ENCODE measurements at places on chromosomes 2 and 18. TPM values are rescaled to one million over a fixed set of nuclear protein-coding genes. Genes with fewer than 3 reads are reported as not detected.

Gene CLASP1
- total RNA-seq = 44.5 TPM

Gene RAX
- total RNA-seq = not detected

Gene LOXL3
- 8.1 TPM for total RNA-seq

Gene RAB6C
- not detected for total RNA-seq

Gene PDE11A
- not detected for total RNA-seq

Gene UGT1A4
- total RNA-seq = not detected

Gene TRIB2
- 50.7 TPM for total RNA-seq

Gene DTNA
- total RNA-seq = 21.8 TPM

Gene LONRF2
- 4.2 TPM for total RNA-seq

Gene RBFA
- 18.0 TPM for total RNA-seq

Gene DRC1
- total RNA-seq = not detected

Gene LYG2
- not detected for total RNA-seq

Gene SOX11
- total RNA-seq = 0.84 TPM

Gene ZNF804A
- total RNA-seq = 0.78 TPM

Gene MPP4
- 0.17 TPM for total RNA-seq

Gene FAM237A
- not detected for total RNA-seq

Gene CXCR4
- 45.2 TPM for total RNA-seq

Gene C2orf72
- 1.5 TPM for total RNA-seq

GRCh38 chr2:64402876-64403275 is 51.1 kb upstream of the LGALSL start:
- DNase-seq = no peak

DNA sequence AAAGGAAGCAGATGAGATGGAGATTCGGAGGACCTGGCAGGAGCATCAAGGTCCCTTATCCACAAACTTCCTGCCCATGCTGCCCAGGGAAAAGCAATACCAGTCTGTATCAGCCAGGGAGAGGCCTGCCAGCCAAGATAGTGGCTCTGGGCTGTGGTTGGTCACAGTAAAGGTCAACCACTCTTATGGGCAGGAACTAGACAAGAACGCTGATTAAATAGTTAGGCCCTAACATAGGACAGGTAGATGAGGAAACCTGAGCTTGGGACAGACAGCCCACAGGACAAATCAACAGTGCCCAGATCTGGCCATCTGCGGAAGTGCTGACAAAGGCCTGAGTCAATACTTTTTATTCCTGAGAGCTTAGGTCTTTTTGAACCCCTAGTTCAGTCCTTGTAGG is 10.7 kb downstream of the PSTPIP2 start:
- no peak for DNase-seq

- DNase-seq = no peak
Measured at GRCh38 chr2:122780251-122780650, 1024.8 kb downstream of the TSN start.

DNA sequence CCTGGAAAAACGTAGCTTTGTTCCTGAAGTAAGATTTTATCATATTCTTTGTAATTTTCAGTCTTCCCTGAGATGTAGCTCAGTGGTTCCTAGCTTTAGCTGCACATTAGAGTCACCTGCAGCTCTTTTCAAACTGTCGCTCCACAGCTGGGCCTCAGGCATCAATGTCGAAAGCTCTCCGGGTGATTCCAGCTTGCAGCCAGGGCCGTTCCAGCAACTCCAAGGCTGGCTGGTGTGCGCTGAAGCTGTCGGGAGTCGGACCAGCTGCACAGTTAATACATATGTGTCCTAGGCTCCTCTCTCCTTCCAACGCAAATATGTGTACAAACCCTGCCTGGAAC is 609 bp upstream of the ZNF2 start:
- DNase-seq = no peak

DNA sequence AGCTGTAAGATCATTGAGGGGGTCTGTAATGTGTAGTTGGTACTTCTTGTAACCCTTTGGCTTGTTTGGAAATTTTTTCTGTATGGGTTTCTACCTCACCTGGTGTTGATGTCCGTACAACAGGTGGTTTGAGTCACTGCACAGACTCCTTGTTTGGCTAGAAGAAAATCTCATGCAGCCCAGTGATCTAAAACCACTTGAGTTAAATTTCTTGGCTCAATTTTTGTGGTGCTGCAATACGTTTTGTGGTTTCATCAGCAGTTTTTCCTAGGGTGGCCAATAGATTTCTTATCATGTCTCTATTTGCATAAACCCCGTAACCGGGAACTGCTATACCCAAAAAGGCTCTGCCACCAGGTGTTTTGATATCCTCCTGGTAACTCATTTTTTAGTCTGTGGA is 43.4 kb downstream of the CERS6 start:
- no peak for DNase-seq

DNA sequence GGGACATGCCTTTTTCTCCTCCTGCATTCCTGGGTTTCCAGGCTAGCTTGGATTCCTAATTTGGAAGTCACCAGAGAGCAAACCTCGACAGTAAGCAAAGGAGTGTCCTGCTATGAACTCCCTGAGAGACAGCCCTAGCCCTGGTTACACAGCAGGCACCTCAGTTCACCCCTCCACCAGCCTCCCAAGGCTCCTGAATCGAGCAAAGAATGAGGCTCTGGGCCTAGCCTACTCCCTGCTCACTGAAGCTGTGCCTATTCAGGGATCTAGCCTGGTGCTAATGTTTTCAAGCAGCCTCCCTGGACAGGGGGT is 66.7 kb upstream of the RMDN2 start:
- DNase-seq = no peak

DNA sequence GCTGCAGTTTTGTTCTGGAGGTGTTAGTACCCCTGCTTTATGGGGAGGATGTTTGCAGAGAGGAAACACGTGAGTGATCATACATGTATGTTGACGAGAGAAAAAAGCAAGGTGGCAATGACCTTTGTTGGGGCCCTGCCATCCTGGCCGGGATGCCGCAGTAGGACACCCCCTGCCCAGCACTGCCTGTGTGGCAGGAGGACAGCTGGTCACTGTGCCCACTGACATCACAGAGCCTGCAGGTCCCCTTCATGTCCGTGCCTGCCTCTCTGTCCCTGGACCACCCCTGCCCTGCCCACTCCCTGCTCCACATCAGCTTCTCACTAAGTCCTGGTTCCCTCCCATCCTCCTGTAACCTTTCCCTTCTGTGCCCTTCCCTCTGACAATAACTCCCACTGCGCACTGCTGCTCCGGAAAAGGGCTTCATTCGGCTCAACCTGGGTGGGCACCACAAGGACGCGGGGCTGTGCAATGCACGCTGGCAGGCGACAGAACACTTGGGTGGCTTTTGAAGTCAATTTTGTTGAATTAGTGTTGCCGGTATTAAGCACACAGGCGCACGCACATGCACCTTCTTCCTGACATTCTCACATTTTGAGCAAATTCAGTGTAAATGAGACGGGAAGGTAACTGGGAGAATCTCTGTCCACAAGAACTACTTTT is 51.5 kb upstream of the TWIST2 start:
- no peak for DNase-seq

DNA sequence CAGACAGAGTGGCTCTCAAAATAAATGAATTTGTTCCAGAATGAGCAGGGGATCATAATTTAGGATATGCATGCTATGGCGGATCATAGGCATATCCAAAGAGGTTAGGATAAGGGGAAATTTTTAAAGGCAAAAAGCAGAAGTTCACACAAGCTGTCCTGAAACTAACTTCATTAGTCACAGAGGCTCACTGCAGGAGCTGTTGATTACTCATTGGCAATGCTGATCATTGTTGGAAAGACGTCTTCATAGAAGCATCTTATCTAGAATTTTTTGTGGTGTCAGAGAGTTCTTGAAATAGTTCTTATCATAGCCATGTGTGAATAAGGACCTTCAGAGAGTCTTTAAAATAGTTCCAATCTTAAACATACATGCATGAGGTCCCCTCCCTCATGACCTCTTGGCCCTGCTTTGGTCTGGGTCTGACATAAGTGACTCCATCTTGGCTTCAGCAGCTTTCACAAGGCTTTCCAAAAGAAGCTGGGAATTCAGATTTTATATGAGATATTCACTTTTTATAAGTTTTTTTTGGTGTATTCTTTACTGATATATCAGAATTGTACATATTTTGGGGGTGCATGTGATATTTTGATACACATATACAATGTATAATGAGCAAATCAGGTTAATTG is 7.5 kb upstream of the CCDC195 start:
- DNase-seq = no peak

- no peak for DNase-seq
Measured at GRCh38 chr2:203105996-203106395, 91.3 kb downstream of the NBEAL1 start.

- no peak for DNase-seq
Measured at GRCh38 chr18:2441544-2441943, 129.8 kb downstream of the METTL4 start.

GRCh38 chr2:158823486-158824237 is 28.5 kb downstream of the DAPL1 start:
- DNase-seq = no peak

- DNase-seq = no peak
Measured at GRCh38 chr2:144288438-144288837, 231.5 kb downstream of the ZEB2 start.

- DNase-seq = no peak
Measured at GRCh38 chr2:218691234-218691633, 19.3 kb downstream of the STK36 start.

- DNase-seq = no peak
Measured at GRCh38 chr2:151664520-151664919, 69.8 kb downstream of the NEB start.

DNA sequence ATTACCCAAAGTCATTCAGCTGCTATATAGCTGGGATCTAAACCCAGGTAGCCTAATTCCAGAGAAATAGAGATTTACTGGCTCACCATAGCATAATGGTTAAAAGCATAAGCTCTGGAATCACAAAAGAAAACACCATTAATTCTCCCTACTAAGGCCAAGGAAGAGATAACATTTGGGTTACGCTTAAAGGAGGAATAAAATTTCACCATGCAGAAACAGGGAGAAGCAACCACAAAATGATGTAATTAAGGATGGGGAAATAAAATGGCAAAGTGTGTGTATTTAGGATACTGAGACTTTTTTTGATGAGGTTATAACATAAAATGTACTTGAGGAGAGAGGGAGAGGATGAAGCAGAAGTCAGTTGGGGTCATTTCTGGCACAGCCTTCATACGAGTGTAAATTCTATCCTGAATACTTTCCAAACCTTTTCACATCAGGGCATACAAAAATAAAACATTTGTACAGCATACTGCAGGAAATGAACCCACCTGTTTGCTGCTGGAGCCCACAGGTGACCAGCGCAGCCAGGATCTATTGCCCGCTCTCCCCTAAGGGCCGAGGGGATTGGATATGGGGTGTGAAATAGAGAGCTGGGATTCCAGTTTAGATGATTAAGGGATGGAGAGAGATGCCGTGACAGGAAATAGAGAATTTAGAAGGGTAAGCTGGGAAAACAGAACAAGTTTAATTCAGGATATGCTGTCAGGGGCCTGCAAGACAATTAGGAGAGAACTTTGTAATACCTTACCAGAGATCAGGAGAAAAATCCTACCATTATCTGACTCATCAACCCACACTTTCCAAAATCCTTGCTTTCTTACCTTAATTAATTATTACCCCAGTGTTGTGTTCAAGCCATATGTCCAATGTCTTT is 43.8 kb upstream of the SERTAD2 start:
- no peak for DNase-seq

DNA sequence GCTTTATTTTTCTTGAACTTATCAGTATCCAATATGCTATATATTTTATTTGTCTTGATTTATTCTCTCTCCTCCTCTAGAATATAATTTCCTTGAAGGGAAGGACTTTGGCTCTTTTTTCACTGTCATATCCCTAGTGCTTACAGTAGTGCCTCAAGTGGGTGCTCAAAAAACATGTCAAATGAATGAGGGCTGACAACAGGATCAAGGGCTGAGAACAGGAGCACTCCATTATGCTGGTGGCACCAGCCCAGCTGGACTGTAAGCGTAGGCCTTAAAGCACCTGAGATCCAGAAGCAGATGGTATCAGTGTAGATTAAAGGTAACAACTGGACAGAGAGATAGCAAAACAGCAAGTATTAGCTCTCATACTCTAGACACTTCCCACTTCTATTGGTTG is 46.3 kb downstream of the PMS1 start:
- no peak for DNase-seq

DNA sequence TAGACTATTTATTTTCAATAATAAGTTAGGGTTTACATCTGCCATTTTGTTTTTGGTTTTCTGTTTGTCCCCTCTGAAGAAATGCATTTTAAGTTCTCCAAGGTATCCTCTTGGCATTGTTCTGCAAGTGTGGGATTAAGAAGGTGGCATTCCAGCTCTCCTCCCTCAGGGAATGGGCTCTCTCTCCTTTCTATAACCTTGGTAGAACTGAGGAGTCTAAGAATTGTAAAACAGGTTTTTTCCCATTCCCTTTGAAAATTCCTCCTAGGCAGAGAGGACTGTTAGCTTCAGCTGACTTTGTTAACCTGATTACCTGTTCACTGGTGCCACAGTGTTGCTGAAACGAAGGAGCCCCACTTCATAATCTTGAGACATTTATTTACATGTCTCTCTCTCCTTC is 26.1 kb upstream of the RAB1A start:
- DNase-seq = no peak

DNA sequence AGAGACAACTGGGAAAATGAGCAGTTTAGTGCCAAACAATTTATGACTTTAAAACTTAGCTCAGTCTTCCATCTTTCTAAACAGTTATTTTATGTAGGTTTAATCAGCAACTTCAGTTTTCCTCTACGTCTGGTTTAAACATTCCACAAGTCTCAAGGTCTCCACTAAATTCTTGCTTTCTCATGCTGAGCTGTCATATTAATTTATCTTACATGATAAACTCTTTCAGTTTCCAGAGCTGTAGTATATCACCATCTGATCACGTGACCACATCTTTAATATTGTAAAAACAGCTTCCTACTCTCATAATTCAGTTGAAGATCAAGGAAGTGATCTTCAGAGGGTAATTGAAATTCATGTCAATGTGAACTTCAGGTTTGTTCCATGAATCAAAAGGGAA is 158.6 kb downstream of the ZNF804A start:
- DNase-seq = no peak

DNA sequence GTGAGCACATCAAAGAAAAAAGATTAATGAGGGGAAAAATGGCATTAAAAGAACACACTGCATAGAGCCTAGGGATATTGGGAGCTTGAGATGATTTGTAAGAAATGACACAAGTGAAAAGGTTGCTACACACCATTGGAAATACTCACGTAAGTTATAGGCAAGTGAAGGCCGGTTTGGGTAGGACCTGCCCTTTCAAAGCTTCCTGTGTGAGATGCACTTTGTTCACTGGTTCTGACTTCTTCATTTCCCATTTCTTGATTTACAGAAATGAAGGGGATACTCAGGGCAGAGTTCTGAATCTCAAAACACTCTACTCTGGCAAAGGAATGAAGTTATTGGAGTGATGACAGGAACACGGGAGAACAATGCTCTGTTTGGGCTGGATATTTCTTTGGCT is at the start of gene IL18RAP:
TSS of gene IL18RAP (plus strand) at position 251 of the 400 bp plus-strand sequence. CDS start at position 369, 118 bp downstream.
- DNase-seq = no peak

GRCh38 chr2:235467588-235467987 is 26.3 kb upstream of the AGAP1 start:
- no peak for DNase-seq

GRCh38 chr2:169110419-169110818 is 41.1 kb downstream of the DHRS9 start:
- DNase-seq = no peak

GRCh38 chr2:119028327-119029174 is 86.6 kb downstream of the MARCO start:
- DNase-seq = peak; percentile 75
